Activated CD8-positive, alpha-beta memory T cell treated with anti-CD3 and anti-CD28 coated beads for 1 hour (primary cell): ENCODE measurements at places on chromosomes 4 and X.

- DNase-seq: no peak
Observed at GRCh38 chr4:81698538-81699296, 227.0 kb upstream of the RASGEF1B start.

DNA sequence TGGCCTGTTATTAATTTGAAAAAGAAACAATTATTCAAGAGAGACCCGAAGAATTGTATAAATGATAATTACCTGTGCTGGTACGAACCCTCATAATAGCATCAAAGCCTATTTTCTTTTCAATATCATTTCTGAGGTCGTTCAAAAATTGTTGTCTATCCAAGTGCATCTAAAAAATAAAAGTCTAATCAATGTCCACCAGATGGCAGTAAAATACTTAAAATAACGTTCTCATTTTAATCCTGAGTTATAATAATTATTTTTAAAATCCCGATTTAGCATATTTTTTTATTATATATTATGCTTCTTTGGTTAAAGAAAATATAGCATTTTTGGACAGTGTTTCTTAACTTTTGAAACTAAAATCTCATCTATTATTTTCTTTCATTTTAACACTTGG is 55.7 kb downstream of the METTL14 start:
- no peak for DNase-seq

- no peak for DNase-seq
Observed at GRCh38 chr4:109441862-109442458, 8.3 kb downstream of the SEC24B start.

DNA sequence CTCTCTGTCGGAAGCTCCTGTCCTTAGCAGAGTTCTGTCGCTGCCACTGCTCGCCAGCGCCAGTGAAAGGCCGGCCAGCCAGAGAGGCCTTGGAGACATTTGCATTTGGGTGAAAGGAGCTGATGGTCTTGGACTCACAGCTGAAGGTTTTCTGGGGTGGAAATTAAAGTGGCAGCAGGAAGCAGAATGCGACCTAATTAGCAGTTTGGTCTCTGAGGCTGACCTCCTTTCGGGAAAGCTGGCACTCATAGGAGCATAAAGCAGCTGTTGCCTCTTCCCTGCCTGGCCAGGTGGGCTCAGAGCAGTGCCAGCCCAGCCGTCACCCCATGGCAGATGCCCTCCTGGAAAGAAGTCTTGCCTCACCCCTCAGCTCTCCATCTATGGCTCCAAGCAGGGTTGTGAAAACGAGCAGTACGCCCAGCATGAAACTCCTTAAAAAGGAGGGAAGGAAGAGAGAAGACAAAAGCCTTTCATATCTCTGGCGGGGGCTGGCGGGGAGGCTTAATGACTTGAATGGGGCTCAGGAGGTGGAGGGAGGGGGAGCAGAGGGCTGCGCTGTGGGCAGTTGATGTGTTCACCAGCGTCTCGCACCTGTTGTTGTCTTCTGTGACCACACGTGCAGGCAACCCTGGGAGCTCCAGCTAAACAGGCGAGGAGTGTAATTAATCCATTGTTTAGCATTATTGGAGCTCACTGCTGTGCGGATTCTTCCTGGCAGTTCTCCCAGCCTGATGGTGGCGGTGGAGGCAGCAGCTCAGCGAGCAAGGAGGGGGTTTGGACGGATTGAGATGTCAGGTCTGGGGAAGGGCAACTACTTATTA is 264.0 kb downstream of the MID1IP1 start:
- DNase-seq: no peak

DNA sequence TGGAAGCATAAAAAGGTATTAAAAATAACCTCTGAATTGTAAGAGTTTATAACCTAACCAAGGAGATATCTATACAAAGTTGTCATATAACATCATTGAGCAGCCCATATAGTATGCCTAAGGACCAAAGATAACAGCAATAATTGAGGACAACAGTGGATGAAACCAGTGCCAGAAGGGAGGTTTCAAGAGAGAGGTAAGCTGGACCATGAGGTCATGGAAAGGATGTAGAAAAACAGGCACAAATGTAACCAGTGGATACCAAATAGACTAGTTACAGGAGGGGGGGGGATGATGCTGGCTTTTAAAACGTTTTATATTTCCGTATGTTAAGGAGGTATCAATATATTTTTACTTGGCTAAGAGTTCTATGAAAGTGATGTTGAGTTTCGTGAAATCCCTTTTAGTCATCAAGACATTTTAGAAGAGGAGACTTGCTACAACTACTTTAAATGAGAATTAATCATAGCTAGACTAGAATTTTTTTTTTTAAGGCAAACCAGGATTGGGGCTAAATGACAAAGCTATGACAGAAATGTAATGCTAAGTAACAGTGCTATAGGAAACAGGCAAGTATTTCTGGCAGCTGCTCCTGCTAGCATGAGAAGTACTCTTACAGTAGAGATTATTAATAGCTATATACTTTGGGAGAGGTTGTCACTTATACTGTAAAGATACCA is 161.1 kb downstream of the FBXW7 start:
- DNase-seq: no peak

DNA sequence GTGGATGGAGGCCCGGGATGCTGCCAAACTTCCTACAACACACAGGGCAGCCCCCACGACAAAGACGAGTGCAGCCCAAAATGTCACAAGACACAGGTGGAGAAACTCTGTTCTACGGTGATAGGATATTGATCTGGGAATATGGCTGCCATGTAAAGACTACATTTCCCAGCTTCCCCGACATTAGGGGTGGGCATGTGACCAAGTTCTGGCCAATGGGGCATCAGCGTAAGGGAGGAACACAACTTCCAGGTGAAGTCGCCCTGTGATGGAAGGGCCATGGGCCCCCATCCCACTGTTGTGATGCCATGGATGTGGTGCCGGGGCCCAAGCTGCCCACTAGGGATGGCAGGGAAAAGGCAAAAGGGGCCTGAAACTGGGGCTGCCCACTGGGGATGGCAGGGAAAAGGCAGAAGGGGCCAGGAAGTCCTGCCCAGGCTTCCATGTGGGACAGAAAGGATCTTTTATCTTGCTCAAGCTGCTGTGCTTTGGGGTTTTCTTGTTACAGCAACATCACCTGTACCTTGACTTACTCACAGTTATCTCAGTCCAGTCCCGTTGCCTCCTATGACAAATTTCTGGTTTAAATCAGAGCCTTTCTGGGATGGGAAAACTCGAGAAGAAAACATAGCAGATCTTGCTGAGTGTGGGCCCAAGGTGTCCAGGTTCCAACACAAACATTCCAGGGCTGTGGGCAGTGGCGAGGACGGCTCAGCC is 9.7 kb upstream of the ADRA2C start:
- no peak for DNase-seq

DNA sequence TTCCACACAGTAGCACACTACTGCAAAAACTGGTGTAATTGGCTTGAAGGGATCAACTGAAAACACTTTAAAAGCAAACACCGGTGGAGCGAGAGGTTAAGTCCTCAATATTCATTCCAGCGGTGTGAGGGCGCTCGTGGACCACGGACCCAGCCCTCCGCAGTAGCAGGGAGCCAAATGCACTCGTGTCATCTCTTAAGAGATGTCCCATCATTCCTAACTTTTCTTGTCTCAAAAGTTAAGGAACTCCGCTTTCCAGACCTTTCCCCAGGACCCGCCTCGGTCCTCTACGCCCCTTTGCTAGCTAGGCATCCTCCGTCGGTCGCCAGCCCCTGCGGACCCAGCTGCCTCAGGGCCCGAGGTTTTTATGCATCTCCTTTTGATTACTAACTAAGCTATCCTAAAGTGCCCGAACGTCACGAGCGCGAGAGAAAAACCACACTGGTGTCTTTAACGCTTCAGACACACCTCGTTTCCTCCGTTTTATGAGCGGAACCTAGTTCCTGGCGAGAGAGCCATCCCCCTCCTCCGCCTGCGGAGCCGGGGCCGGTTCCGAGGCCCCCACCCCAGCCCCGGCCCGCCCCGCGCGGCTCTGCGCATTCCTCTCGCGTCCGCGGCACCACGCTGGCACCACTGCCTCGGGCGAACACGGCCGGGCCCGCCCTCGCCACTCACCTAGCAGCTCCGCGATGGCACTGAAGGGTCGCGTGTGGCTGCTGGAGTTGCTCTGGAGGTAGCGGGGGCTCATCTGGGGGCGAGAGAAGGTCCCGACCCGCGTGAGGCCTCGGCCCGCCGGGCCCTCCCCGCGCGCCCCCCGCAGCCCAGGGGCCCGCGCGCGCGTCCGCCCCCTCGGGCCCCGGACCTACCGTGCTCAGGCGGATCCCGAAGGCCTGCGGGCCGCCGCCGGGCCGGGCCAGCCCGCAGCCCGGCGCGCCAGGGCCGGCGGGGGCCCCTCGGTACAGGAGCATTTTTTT is 723 bp downstream of the MORC4 start:
- peak; percentile 7 for DNase-seq

DNA sequence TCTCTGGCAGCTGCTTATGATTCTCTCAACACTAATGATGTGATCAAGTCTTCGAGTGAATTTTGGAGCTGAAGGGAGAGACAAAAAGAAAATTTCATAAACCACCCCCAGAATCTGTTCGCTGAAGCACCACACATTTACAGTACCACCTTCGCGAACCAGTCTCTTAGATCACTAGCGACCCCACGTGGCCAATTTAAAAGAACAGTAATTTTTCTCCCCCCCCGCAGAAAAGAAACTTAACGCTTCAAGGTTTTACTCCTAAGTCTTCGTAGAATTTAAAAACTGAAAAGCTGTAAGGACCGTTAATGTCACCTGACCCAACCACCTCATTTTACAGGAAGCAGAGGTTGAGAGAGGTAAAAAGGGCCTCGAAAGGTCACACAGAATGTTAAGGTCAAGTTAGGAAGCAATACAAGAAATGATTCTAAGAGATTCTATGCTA is 187.5 kb downstream of the QDPR start:
- DNase-seq: no peak

DNA sequence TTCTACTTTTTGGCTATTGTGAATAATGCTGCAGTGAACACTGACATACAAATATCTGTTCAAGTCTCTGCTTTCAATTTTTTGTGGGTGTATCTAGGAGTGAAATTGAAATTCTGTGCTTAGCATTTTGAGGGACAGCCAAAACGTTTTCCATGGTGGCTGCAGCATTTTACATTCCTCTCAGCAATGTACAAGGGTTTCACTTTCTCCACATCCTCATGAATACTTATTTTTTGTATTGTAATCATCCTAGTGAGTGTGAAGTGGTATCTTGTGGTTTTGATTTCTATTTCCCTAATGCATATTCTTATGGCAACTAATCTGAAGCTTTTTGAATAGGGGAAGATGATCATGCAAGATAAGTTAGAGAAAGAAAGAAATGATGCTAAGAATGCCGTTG is 40.3 kb downstream of the HSPA4L start:
- DNase-seq: no peak

GRCh38 chr4:174352061-174352819 is 68.5 kb downstream of the CEP44 start:
- no peak for DNase-seq

- no peak for DNase-seq
Observed at GRCh38 chr4:52863324-52863723, 1.2 kb downstream of the RASL11B start.

GRCh38 chr4:185920691-185921260 is 108.8 kb upstream of the SORBS2 start:
- no peak for DNase-seq

DNA sequence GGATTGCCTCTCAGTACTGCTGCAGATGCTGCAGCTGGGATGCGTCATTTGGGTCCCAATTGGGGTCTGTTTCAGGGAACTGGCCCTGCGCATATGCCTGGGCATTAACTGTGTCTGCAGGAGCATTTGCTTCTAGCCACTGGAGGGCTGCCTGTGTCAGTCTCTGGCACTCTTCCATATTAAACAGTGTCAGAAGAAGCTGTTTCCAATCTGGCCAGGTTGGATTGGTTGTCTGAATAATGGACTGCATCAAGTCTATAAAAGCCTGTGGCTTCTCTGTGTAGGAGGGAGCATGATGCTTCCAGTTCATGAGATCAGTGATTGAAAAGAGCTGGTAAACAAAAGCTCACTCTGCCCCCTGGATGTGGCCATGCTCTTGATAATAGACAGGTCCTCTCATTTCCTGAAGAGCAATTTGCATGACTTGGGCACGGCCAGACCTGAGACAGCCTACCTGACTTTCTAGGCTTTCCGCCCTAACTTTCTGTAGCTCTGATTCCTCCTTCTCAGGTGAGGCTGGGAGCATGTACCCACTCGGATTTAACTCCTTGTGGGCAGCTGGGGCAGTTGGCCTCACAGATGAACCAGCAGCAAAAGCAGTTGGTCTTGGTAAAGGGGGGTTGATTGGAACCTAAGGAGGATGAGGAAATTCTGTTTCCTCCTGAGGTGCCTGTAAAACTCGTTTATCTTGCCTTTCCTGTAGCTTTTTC is 29.2 kb downstream of the SULT1E1 start:
- no peak for DNase-seq

- no peak for DNase-seq
Observed at GRCh38 chr4:4559596-4559995, 17.7 kb upstream of the STX18 start.

DNA sequence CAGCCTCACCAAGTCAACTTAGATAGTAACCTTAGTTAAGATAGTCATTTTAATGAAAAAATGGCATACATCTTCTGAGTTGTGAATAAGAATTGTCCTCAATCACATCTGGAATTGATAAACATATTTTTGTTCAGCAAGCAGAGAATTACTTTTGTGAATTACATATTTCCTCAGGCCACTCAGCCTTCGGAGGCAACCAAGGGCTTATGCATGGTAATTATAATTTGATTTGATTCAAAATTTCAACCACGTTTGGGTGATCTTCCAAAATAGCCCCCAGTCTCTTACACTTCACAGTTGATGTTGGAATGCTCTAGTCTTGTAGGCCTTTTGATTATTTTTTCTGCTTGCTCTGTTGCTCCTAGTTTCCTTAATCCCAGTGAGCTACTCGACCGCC is 63.4 kb downstream of the GALNTL6 start:
- DNase-seq: no peak

- no peak for DNase-seq
Observed at GRCh38 chr4:33873791-33874190, 2370.5 kb downstream of the ARAP2 start.

GRCh38 chr4:81786766-81787165 is 315.1 kb upstream of the RASGEF1B start:
- no peak for DNase-seq

GRCh38 chrX:20217906-20218305 is 48.8 kb downstream of the RPS6KA3 start:
- no peak for DNase-seq

DNA sequence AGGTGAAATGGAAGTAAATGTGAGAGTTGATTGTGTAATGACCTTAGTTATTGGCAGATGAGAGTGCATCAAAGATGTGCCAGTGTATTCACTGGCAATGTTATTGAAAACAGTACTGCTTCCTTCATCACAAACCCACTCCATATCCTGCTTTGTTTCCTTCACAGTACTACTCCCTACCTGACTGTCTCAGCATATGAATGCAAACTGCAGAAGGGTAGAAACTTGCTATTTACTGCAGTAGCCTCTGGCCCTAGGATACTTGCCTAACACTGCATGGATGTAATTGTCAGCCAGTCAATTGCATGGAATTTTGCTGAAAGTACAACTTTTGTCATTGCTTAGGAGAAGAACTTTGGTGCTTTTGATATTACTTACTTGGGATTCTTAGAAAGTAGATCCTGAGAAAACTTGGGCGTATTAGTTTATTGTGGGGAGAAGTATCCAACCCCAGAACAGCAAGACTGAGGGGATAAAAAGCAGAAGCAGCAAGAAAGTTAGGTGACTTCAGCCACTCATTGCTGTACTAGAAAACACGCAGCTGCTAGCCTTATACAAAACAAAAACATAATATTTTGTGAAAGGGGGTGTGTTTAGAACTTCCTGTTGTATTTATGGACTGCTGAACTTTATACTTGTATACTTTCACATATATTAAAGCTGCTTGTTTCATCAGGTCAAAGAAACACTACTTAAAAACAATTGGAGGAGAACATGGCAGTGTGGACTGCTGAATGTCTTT is 219.0 kb downstream of the CCNG2 start:
- no peak for DNase-seq

GRCh38 chr4:46506876-46507275 is 116.9 kb upstream of the GABRA2 start:
- no peak for DNase-seq
